ENCODE measurements at places on chromosomes 6 and 20. TPM values are rescaled to one million over a fixed set of nuclear protein-coding genes. Genes with fewer than 3 reads are reported as not detected.

The CRYBG1 gene
- total RNA-seq: 19.3 TPM

The HLA-DOA gene
- total RNA-seq: not detected

The LY6G6D gene
- total RNA-seq: not detected

The NHLRC1 gene
- 3.0 TPM for total RNA-seq

The BPIFB1 gene
- not detected for total RNA-seq

The SLC17A3 gene
- total RNA-seq: 1.1 TPM
